ENCODE measurements at places on chromosomes 4 and X.

DNA sequence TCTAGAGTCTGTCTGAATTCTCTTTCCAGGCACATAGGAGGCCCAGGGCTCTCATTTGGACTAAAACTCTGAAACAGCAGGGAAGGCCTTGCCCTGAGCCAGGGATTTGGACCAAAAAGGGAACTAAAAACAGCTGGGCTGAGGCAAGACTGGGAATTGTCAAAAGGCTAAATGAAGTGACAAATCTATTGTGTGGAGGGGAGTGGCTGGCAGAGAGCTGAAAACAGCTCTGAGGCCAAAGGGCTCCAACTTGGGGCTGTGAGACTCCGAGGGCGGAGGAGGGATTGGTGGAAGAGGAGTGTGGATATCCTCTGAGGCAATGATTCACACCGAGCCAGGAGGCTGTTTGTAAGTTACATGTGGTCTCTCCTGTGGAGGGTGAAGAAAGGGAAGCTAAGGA lies 63.2 kb downstream of the PHEX start:
- no peak for DNase-seq

DNA sequence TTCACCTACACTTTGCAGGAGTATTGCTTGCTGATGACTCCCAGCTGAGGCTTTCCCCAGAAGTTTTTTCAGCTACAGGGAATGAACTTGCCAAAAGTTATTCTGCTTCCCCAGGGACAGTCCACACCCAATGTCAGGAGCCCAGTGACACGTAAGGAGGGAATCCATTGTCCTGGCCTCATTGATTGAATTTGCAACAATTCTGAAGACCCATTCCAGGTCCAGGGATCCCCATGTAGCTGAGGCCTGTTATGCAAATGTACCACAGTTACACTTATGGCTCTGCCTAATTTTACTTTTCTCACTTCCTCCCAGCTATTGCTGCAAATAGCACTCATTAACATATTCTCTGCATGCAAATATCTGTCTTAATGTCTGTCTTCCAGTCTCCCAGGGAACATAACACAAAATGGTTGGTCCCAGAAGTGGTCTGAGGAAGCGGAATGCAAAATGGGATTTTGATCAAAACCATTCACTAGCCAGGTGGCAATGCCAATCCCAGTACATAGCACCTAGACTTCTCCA lies 113.7 kb upstream of the ACTRT1 start:
- DNase-seq = no peak

DNA sequence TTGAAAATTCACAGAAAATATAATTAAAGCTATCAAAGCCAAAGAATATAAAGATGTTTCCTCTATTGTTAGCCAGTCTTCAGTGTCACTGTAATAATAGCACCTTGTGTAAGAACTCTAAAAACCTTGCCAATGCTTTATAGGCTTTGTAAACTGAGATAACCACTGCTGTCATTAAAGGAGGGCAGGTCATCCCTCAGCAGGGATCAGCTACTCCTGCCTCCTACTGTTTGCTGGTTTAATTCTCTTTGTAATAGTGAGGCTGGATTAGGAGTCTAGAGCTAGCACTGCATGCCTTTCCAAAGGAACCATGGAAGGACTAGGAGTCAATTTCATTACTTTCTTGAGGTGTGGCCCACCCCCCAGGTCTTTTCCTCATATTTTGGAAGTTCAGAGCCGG lies 46.2 kb downstream of the FHIP1A start:
- no peak for DNase-seq

- DNase-seq = no peak
These were observed 131.3 kb downstream of the FHDC1 start for GRCh38 chr4:153067376-153067775.

- DNase-seq = no peak
These were observed 82.9 kb upstream of the EXOC1L start for GRCh38 chr4:55736605-55737183.

DNA sequence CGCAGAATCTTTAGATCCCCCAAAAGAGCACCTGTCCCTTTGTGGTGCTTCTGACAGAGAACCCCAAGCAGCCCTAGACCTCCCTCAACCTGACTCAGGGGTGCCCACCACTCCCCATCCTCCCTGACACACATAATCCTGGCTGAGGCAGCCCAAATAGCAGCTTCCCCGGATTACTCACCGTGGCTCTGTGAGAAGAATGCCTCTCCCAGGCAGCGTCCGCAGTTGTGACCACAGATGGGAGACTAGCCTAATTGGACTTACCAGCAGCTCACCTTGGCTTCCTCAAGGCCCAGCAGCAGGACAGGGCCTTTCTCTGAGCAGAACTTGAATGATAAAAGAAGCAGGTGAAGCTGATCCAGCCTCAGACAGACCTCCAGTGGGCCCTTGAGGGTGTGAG lies 10.3 kb upstream of the ODAPH start:
- no peak for DNase-seq

- DNase-seq = no peak
These were observed 2.4 kb downstream of the HNRNPH2 start for GRCh38 chrX:101410461-101410860.

GRCh38 chrX:50475208-50475607 lies 4.6 kb upstream of the DGKK start:
- DNase-seq = no peak

GRCh38 chr4:30867427-30867826 lies 147.3 kb downstream of the PCDH7 start:
- no peak for DNase-seq

GRCh38 chr4:52931243-52931642 lies 69.1 kb downstream of the RASL11B start:
- no peak for DNase-seq
